CD4-positive, alpha-beta T cell treated with Interleukin-15 for 4 hours (primary cell): ENCODE measurements at places on chromosomes 12 and 14.

DNA sequence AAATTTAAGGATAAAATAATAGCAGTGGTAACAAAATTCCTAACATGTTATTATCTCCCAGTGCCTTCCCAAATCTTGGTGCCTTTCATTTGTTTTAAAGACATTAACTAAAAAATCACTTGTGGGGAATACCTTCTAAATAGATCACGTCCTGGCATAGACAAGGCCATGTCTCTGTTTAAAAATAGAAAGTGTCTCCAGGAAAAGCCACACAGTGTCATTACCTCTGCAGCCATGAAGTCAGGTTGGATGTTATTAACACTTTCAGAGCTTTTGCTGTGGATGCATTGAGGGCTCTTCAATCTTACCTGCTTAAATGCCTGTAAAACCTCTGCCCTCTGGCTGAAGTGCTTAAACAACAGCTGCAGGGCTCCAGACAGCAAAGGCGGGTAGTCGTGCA, 211.1 kb downstream of the ITPR2 start:
- DNase-seq: no peak

DNA sequence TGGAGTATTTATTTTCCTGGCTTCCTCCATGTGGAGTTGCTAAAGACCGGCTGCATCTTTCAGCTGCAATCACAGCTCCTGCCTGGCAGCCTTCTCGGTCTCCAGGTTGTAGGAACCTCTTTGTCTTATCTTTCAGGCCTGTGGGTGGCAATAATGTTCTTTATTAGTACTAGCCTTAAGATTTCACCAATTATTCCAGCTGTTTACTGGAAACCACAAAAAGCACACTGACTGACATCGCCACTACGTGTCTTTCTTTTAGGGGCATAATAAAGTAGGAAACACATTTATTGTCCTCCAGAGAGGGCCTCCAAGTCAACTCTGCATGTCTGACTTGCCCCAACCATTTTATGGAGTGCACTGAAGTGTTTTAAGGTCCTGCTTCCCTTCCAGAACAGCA, 1116.5 kb upstream of the TMEM132C start:
- no peak for DNase-seq

DNA sequence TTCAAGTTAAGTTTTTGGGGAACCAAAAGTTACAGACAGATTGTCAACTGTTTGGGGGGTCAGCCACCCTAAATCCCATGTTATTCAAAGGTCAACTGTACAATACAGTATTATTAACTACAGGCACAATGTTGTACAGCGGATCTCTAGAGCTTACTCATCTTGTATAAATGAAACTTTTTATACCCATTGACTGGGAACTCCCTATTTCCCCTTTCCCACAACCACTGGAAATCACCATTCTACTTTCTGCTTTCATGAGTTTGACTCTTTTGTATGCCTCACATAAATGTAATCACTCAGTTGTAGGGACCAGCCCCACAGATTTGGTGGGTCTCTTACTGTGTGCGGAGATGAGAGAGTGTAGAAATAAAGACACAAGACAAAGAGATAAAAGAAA, 57.8 kb downstream of the SLCO1B3 start:
- DNase-seq: no peak

- no peak for DNase-seq
Observed at GRCh38 chr12:131959641-131960589, 10.2 kb downstream of the EP400 start.

DNA sequence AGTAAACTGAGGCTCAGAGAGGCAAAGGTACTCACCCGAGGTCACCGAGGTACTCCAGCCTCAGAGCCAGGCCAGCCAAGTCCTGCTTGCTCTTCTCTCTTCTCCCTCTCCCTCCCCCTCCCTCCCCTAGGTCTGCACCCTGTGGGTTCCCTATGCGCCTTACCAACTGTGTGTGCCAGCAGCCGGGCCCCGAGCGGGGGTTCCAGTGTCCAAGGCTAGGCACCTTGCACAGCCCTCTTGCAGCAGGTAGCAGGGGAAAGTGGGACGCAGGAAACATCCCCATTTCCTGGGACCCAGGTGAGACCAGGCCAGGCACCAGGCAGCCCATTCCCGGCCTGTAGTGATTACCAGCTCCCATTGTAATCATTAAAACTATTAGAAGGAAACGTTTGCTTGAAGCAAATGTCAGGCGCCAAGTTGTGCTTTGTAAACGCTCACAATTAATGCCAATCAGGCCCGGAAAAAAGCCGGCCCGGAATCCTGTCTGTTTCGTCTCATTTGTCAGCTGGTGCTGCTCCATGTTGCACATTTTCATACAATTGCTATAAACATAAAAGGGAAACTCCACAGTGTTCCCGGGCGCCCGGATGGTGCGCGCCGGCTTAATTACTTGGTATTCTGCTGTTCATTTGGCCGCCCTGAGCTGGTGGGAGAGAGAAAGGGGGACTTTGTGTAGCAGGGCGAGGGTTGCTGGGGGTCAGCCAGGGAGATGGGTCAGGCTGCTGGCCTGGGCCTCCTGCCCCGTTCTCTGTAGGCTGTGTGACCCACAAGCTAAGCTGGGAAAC, 11.9 kb downstream of the FAM222A start:
- DNase-seq: no peak

DNA sequence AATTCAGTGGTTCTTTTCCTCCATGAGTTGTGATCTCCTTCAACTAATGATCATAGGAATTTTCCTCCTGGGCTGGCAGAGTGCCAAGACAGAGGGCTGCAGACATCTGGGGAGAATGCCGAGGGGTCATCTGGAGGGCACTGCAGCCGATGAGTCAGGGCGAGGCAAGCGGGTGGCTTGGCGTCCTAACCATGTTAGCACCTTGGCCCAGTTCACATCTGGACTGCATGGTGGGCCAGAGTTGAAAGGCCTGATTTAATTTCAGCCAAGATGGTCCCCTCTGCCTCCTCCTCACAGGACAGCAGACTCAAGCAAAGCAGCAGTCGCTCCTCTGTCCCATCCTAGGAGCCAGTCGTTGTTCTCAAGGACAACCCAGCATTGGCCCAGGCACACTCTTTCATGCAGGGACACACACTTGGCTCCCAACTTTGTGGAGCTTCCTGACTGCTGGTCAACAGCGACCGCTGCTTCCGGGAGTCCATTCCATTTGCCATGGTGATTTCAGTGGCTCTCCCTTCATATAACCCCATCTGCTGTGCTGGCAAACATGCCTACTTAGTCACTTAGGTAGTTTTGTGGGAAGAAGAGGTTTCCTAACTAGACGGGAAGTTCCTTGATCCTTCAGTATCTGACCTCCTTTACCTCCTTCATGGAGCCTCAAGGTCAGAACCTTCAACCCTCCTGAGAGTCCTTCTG, 161.8 kb downstream of the TTC8 start:
- DNase-seq: no peak

GRCh38 chr14:90453401-90453951, 56.6 kb downstream of the CALM1 start:
- DNase-seq: no peak

DNA sequence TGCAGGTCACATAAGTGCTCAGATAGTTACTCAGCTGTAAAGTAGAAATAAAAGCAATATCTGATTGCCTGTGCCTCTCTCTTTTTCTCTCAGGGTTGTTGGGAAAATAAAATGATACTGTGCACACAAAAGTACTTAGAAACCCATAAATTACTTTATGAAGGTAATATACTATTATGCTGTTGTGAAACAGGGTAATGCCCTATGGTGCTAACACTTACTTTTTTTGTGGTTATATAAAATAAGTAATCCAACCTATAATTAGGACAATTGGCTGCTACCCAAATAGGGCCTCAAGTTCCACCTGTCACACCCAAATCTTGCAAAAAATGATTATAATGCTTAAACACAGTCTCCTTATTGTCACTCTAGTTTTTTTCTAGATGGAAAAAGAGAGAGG, 50.6 kb downstream of the DAAM1 start:
- no peak for DNase-seq

- no peak for DNase-seq
Observed at GRCh38 chr12:64099397-64099796, 122.7 kb downstream of the KICS2 start.

- DNase-seq: no peak
Observed at GRCh38 chr12:43226151-43226550, 325.9 kb downstream of the ADAMTS20 start.

DNA sequence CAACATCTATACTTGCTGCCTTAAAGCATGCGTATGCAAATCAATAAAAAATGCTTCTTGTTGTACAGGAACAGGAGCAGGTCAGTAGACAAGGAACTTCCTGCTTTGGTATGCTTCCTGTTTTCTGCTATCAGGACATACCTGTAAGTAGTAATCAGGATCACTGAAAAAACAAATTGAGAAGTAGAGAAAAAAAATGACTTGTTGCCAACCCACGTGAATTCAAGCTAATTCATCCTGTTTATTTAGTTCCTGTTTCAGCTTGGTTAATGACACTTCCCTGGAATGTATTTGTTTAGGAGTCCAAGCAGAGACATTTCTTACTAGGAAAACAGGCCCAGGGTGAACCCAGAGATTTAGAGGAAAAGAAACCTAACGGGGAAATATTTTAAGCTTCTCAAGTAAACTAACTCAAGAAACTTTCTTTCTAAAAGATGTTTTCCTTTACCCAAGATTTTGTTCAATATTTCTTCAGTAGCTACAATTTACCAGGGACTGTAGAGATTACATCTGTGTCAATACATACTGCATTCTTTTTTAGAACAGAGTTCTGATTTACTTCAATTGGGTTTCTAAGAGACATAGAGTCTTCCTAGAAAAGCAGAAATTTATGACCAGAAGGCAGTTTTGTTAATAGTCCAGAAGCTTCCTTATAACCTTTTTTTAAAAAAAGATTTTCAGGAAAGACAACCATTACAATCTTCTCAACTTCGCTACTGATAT, 124.2 kb downstream of the PAWR start:
- no peak for DNase-seq

GRCh38 chr12:43370263-43370662, 181.7 kb downstream of the ADAMTS20 start:
- DNase-seq: no peak

DNA sequence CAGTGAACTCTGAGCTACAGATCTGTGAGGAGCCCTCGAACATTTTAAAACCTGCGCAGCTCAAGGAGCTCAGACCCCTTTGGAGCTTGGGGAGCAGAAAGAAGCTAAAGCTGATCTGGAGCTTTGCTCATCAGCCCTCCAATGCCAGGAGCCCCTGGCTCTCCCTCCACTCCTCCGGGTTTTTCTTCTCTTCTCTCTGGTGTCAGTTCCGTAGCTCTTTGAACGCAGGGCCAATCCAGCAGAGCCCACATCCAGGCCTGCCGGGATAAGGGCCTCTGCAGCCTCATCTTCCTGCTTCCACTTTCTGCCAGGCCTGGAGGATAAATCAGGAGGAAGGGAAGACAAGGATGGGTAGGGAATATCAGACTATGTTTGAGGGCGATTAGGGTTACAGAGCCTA, 6.0 kb downstream of the HOXC4 start:
- DNase-seq: no peak

DNA sequence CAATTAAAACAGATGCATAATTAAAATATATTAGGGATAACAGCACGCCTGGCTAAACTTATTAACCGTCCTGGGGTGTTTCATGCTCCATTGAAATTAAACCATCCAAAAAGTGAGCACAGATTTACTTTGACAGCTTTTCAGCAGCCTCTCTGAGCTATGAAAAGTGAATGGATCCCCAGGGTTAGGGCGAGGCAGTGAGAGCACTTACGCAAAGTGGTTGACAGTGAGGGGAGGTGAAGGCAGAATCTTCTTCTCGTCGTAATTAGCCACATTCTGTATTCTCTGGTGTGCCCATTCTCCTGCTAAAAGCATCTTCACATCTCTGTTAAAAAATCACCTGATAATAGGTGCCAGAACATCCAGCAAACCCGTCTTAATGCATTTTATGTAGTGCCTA, 1.9 kb downstream of the TMTC2 start:
- DNase-seq: no peak

GRCh38 chr14:23557521-23557920, 1.4 kb downstream of the THTPA start:
- no peak for DNase-seq

DNA sequence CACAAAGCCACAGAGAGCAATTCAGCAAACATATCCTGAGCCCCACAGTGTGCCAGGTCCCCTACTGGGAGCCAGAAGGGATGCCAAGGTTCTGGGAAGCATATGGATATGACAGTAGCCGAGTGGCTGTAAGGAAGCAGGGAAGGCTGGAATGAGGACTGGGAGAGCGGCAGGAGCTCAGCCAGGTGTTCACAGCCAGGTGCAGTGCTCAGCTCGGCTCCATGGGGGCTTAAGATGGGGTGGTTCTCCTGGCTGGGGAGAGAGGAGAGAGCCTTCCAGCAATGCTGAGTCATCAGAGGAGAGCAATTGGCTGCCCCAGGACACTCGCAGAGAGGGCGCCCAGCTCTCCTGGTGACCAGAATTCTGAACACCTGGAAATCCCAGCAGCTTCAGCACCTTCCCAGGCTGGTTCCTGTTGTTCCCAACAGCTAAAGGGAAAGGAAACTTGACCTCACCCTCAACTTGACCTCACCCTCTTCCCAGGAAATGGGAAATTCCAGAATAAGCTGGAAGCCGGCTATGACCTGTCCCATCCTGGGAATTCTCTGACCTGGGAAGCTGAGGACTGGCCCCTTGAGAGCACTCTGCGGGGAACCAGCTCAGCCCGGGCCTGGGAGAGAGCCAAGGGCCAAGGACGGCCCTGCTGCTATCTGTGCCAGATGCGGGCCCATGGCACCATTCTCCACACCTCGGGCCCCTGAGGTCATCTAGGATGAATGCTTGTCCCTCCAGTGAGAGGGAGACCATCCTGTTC, 34.6 kb downstream of the SLC6A12 start:
- DNase-seq: no peak

- no peak for DNase-seq
Observed at GRCh38 chr12:131829356-131829747, 1.2 kb downstream of the MMP17 start.

DNA sequence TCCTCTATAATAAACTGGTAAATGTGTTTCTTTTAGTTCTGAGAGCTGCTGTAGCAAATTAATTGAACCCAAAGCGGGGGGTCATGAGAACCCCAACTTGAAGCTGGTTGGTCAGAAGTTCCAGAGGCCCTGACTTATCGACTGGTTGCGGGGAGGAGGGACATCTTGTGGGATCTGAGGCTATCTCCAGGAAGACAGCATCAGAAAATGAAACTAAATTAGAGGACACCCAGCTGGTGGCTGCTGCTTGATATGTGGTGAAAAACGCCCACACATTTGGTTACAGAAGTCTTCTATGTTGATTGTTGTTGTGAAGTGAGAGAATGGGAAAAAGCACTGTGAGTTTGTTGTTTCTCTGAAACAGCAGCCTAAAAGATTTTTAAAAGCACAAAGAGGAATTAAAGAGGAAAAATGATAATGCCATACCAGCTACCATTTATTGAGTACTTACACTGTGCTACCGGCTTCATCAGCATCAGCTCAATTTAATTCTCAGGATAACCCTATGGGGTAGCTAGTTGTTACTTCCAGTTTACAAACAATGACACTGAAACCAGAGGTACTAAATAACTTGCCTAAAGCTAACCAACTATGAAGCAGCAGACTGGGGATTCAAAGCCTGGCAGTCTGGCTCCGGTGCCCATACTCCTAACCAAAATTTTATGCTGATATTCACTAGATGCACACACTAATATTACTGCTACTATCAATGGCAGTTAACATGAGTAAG, 24.3 kb downstream of the DDX24 start:
- peak; percentile 24 for DNase-seq

GRCh38 chr12:53466640-53467039, 14.7 kb downstream of the PCBP2 start:
- no peak for DNase-seq

- DNase-seq: no peak
Observed at GRCh38 chr12:5827591-5827990, 117.5 kb downstream of the ANO2 start.
